ENCODE measurements at places on chromosomes 7 and 10.

DNA sequence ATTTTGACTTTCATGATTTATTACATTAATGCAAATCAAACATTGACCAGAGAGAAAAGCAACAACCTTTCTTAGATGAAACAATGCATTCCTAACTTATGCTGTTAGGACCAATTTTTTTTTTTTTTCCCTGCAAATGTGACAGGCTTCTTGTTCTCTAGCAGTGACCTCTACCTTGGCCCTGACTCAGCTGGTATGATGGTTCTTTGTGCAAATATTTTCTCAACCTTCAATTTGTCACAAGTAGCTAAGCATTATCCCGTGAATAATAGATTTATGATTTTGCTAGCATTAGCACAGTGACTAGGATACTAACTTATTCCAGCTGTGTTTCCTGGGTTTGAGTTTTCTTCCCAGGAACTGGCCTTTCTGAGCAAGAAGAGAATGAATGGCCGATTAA lies 64.9 kb downstream of the PPP1R9A start:
- DNase-seq: peak; percentile 54

DNA sequence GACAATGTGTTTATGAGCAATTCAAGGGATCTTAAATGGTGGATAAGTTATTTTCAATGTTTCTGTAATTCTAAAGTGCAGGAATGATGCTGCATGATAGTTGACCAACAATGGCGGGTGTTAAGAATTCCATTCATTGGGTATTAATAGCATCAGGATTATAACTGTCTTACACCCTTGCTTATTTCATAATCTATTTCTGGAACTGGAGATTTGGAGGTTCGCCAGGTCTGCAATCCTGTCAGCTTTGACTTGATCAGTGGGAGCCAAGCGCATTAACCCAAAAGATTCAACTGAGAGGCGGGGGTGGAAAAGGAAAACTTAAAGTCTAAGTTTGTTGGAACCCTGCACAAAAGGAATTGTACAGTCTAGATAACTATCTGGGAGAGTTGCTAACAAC lies 114.9 kb upstream of the ZEB1 start:
- peak; percentile 67 for DNase-seq

GRCh38 chr7:131919920-131920709 lies 363.7 kb upstream of the PODXL start:
- no peak for DNase-seq

- DNase-seq: no peak
Observed at GRCh38 chr10:84493361-84493760, 165.0 kb downstream of the CCSER2 start.

Measured in fibroblast of skin of scalp (primary cell).